ENCODE measurements at places on chromosomes 2 and 18. TPM values are rescaled to one million over a fixed set of nuclear protein-coding genes. Genes with fewer than 3 reads are reported as not detected.

Gene C18orf54
- 16.4 TPM for total RNA-seq

Gene IGFBP5
- not detected for total RNA-seq

Gene TP53I3
- 6.3 TPM for total RNA-seq

Gene SCYGR4
- not detected for total RNA-seq

Gene DAPL1
- total RNA-seq = not detected

Gene REEP1
- total RNA-seq = 0.16 TPM

Gene CXCR1
- total RNA-seq = 1.4 TPM

Gene HOXD12
- total RNA-seq = not detected

Gene SLC9A2
- not detected for total RNA-seq

Gene REG3G
- not detected for total RNA-seq

DNA sequence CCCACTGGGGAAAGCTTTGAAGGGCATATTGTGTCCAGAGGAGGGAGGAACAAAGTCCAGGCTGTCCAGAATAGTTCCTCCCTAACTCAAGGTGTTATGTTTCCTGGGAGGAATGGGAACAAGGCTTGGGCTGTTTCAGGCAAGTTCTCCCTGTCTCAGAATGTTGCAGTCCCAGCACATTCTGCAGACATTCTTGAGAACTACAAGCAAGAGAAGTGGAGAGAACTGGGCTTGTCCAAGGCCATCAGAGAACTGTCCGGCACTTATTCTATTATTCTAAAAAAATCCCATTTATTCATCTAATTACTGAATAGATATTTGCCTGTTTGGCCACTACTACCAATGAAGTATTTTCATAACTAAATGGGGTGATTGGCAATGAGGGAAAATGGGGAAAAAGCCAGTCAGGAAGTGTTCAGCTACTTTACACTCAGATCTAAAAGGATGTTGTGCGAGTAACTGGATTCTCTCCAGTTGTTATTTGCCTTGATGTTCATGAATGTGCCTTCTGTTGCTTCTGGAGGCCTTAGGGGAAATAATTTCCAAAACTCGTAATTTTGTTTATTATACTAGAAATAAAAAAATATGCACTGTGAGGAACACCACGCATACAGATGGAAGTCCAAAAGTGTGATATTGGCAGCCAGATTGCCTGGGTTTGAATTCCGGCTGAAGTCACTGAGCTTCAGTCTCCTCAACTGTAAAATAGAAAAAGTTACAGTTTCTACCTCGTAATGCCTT, 300.1 kb upstream of the RND3 start:
- H3K27ac ChIP-seq = no peak overlapping the region
- no peak for DNase-seq
- H3K4me1 ChIP-seq = no peaks in the 10 kb centered on the region
- no peaks in the 10 kb centered on the region for H3K27me3 ChIP-seq
- H3K4me3 ChIP-seq = no peak overlapping the region

- H3K4me3 ChIP-seq = no peak overlapping the region
- DNase-seq = no peak
- no peak overlapping the region for H3K27ac ChIP-seq
- H3K36me3 ChIP-seq = no peaks in the 10 kb centered on the region
- H3K27me3 ChIP-seq = peaks cover 28% of the 10 kb centered on the region
- peaks cover 2% of the 10 kb centered on the region for H3K4me1 ChIP-seq
Observed at GRCh38 chr2:1748176-1748740, 3.9 kb upstream of the PXDN start.

- no peak overlapping the region for H3K27ac ChIP-seq
- DNase-seq = no peak
- H3K4me3 ChIP-seq = no peak overlapping the region
- H3K27me3 ChIP-seq = no peaks in the 10 kb centered on the region
- peaks cover 43% of the 10 kb centered on the region for H3K4me1 ChIP-seq
Observed at GRCh38 chr2:224997802-224998201, 44.5 kb downstream of the DOCK10 start.

- H3K27me3 ChIP-seq = no peaks in the 10 kb centered on the region
- H3K27ac ChIP-seq = no peak overlapping the region
- no peak for DNase-seq
- peaks cover 5% of the 10 kb centered on the region for H3K36me3 ChIP-seq
- H3K4me3 ChIP-seq = no peak overlapping the region
Observed at GRCh38 chr2:221521233-221521845, 50.8 kb downstream of the EPHA4 start.

GRCh38 chr18:3998698-3999333, 456.3 kb downstream of the DLGAP1 start:
- H3K4me3 ChIP-seq = no peak overlapping the region
- H3K27me3 ChIP-seq = peaks cover 26% of the 10 kb centered on the region
- DNase-seq = no peak
- H3K36me3 ChIP-seq = no peaks in the 10 kb centered on the region
- no peak overlapping the region for H3K27ac ChIP-seq

GRCh38 chr18:22084547-22084946, 84.8 kb upstream of the GATA6 start:
- H3K4me1 ChIP-seq = no peaks in the 10 kb centered on the region
- no peaks in the 10 kb centered on the region for H3K27me3 ChIP-seq
- no peaks in the 10 kb centered on the region for H3K36me3 ChIP-seq

DNA sequence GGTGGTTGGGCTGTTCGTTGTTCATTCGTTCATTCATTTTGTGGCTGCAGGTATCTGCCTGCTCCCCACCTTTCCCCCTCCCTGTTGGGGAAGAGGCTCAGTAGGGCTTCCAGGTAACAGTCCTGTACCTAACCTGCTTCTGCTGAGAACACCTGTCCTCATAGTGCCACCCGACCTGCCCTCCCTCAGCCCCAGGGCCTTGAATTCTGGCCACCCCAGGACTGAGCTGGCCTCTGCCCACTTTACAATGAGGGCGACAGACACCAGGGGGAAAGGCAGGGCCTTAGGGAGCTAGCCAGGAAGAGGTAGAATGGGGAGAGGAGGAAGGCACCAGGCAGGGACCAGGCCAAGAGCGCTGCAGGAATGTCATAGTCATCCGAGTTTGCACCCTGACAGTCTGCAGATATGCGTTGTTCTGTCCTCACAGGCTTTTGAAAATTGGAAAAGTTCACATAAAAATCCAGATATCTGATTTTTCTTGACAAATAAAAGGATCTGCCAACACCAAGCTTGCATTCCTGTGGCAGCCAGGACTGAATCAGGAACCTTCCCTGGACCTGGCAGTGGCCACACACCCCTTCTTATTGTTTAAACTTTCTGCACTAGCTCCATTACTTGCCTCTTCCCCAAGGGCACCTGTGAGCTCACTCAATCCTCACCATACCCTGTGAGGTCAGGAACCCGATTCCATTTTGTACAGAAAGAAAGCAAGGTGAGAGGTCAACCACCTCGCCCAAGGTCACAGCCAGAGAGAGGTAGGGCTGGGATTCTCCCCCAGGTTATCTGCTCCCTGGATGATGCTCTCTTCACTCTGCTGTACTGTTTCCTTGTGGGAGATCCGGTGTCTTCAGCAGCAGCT, 35.3 kb upstream of the MRPL33 start:
- peaks cover 7% of the 10 kb centered on the region for H3K4me1 ChIP-seq
- no peak overlapping the region for H3K27ac ChIP-seq
- H3K36me3 ChIP-seq = peaks cover 2% of the 10 kb centered on the region
- H3K27me3 ChIP-seq = no peaks in the 10 kb centered on the region
- no peak for DNase-seq

GRCh38 chr2:201057715-201058248, 13.7 kb downstream of the HYCC2 start:
- no peaks in the 10 kb centered on the region for H3K27me3 ChIP-seq
- H3K36me3 ChIP-seq = peaks cover 23% of the 10 kb centered on the region
- DNase-seq = no peak
- peaks cover 8% of the 10 kb centered on the region for H3K4me1 ChIP-seq

GRCh38 chr2:58107803-58108710, 61.5 kb downstream of the VRK2 start:
- no peaks in the 10 kb centered on the region for H3K27me3 ChIP-seq
- no peak overlapping the region for H3K27ac ChIP-seq
- no peak overlapping the region for H3K4me3 ChIP-seq
- peaks cover 10% of the 10 kb centered on the region for H3K4me1 ChIP-seq

GRCh38 chr2:219059725-219060682, 717 bp downstream of the IHH start:
- no peak overlapping the region for H3K27ac ChIP-seq
- DNase-seq = no peak
- H3K36me3 ChIP-seq = no peaks in the 10 kb centered on the region
- H3K27me3 ChIP-seq = peaks cover 81% of the 10 kb centered on the region

DNA sequence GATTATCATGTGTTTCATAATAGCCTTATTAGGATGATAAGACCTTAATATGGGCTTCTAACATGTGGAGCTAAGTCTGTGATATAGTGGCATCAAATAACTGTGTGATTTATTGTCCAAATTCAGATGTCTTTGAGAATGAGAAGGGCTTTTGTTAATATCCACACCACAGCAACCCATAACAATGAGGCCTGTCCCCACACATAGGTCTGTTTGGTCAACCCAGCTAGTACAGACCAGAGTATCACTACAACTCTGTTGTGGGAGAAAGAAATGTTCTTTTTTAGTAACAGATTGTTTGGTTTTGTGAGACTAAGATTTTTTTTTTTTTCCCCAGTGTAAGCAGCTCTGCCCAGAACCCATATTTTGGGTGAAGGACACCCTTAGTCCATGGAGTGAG, 439.2 kb downstream of the PIK3C3 start:
- DNase-seq = no peak
- no peak overlapping the region for H3K27ac ChIP-seq
- no peaks in the 10 kb centered on the region for H3K4me1 ChIP-seq

GRCh38 chr18:78769502-78770105, 210.0 kb upstream of the SALL3 start:
- no peak overlapping the region for H3K4me3 ChIP-seq
- H3K4me1 ChIP-seq = no peaks in the 10 kb centered on the region
- H3K27me3 ChIP-seq = peaks cover 4% of the 10 kb centered on the region
- H3K27ac ChIP-seq = no peak overlapping the region

DNA sequence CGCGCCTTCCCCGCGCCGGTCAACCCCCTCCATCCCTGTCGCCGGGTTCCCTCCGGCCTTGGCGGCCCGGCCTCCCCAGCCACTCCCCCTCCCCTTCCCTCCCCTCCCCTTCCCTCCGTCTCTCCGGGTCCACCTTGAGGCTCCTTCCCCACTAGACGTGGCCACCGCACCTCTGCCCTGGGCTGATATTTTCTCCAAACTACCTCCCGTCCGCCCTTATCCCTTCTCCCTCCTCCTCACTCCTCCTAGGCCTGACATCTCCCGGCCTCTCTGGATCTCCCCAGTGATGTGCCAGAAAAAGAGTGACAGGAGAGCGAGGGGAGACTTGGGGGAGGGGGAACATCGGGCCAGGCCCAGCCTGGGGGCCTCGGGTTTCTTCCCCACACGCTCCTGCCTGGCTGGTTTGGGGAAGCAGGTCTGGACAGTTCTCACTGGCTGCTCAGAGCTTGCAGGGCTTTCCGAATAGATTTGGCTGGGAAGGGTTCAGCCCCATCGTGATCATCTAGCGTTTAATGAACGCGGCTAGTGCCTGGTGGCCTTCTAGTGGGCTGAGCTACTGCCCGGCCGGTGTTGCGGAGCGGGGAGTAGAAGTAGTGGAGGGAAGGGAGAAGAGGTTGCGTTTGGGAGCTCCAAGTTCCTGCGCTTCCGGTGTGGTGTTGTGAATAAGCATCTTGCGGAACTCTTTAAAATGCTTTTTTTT, 641 bp downstream of the MAPRE3 start:
- peaks cover 12% of the 10 kb centered on the region for H3K4me1 ChIP-seq
- no peaks in the 10 kb centered on the region for H3K36me3 ChIP-seq
- DNase-seq = no peak
- peaks cover 57% of the 10 kb centered on the region for H3K27me3 ChIP-seq
- no peak overlapping the region for H3K27ac ChIP-seq

DNA sequence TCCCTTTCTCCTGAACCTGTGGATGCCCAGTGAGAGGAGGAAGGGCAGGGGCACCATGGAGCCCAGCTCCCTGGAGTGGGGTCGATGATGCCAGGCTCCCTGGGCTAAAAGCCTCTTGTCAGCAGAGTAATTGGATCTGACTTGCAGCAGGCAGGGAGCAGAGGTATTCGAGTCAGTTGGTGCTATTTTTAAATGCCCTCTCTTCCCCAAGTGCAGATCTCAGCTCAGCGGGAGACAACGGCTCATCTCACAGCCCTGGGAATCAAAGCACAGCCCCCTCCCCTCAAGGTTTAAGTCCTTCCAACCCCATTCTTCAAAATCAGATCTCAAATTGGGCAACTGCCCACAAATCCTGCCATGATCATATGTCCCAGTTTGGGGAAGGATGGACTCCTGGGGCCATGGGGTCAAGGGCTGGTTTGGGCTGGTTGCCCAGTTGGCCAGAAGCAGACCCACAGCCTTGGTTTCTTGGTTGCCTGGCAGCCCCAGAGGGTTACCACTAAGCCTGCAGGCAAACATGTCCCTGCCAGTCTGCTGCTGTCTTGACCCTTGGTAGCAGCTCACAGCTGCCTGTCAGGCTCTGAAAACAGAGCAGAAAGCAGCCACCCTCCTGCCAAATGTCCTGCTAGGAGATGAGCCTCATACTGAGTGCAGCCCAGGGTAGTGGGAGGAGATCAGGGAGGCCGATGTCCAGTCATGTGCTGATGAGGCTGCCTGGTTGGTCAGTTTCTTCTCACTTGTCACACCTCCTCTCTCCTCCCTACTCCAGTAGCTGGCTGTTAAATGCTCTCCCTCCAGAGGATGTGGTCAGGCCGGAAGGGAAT, 244.9 kb downstream of the LOXHD1 start:
- DNase-seq = no peak
- H3K36me3 ChIP-seq = no peaks in the 10 kb centered on the region
- no peak overlapping the region for H3K4me3 ChIP-seq
- H3K27me3 ChIP-seq = peaks cover 5% of the 10 kb centered on the region

- no peaks in the 10 kb centered on the region for H3K4me1 ChIP-seq
- H3K4me3 ChIP-seq = no peak overlapping the region
- H3K27ac ChIP-seq = no peak overlapping the region
Observed at GRCh38 chr2:16461672-16462071, 204.0 kb downstream of the CYRIA start.

GRCh38 chr2:139156730-139157129, 376.5 kb upstream of the NXPH2 start:
- DNase-seq = no peak
- no peak overlapping the region for H3K4me3 ChIP-seq
- no peaks in the 10 kb centered on the region for H3K4me1 ChIP-seq
- no peaks in the 10 kb centered on the region for H3K27me3 ChIP-seq
- no peak overlapping the region for H3K27ac ChIP-seq
- H3K36me3 ChIP-seq = no peaks in the 10 kb centered on the region

GRCh38 chr18:53747210-53747609, 477.3 kb downstream of the MBD2 start:
- H3K27me3 ChIP-seq = no peaks in the 10 kb centered on the region
- H3K4me1 ChIP-seq = no peaks in the 10 kb centered on the region
- no peak overlapping the region for H3K4me3 ChIP-seq

GRCh38 chr2:118982039-118982438, 40.0 kb downstream of the MARCO start:
- H3K36me3 ChIP-seq = no peaks in the 10 kb centered on the region
- H3K4me1 ChIP-seq = peaks cover 1% of the 10 kb centered on the region
- no peak overlapping the region for H3K27ac ChIP-seq
- H3K27me3 ChIP-seq = peaks cover 4% of the 10 kb centered on the region
